ENCODE measurements at places on chromosomes 4 and X. TPM values are rescaled to one million over a fixed set of nuclear protein-coding genes. Genes with fewer than 3 reads are reported as not detected.

CXorf66 gene
- total RNA-seq = not detected

- no peak for DNase-seq
Observed at GRCh38 chrX:142089193-142089592, 115.9 kb downstream of the MAGEC2 start.

DNA sequence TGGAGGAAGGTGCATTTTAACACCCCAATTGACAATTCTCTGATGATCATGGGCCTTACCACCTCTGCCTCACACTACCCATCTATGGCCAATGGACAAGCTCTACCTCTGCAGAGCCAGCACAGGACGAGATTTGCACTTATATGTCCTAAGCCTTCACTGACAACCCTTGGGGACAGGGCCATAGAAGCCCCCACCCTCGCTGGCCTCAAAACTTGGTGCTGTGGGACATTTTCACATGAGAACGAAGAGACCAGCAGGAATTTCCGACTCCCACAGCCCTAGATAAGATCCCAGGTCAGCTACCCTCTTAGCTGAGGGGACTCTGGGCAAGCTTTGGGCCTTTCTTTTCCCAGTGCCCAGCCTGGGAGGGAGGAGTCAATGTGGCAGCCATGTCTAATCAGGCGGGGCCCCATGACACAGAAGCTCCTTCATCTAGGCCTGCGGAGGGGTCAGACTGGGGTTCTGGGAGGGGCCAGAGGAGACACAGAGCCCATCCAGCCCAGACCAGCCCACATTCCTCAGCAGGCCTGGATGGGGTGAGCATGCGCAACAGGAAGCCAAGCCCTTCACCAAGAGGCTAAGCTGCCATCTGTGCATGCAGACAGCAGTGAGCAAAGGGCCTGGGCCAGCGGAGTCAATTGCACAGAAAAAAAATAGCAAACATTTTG is 12.1 kb downstream of the PJA1 start:
- DNase-seq = no peak

- DNase-seq = no peak
Observed at GRCh38 chr4:151690164-151690870, 70.5 kb downstream of the GATB start.

WAS gene
- 118 TPM for total RNA-seq

SNCA gene
- total RNA-seq = 0.33 TPM

GRCh38 chrX:15194146-15194545 is 75.7 kb downstream of the ASB9 start:
- DNase-seq = no peak

DNA sequence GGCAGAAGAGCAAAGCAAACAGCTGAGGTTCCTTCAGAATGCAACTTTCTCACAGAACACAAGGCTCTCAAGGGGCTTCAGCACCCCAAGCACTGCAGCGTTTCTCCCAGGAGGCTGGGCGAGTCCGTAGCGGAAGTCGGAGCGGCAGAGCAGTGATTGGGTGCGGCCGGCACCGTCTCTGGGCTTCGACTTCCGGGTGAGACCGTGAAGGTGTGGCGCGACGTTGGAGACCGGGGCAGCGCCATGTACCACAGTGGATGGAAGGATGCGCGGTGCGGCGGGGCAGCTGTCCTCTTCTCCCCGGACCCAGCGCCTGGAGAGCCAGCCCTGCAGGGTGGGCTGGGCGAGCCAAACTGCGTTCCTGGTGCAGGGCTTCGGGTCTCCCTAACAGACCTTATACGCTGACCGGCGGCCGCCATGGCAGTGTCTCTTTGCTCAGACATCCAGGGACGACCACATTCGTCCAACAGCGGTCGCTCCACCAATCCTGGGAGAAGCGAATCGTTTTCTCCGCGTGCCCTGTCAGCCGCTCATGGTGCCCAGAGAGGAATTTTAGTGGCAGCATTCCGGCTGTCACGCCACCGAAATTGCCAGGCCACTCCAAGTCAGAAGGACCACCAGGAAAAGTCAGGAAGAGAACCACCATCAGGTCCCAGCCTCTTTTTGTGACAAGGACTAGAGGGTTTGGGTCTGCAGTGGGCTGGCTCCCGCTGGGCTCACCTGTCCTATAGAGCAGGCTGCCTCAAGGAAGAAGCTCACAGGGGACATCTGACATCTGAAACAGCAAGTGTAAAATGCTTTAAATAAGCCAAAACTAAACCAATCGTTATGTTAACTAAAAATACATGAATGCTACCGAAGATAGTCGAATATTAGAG is 20.5 kb downstream of the TRIM61 start:
- peak; percentile 75 for DNase-seq

DNA sequence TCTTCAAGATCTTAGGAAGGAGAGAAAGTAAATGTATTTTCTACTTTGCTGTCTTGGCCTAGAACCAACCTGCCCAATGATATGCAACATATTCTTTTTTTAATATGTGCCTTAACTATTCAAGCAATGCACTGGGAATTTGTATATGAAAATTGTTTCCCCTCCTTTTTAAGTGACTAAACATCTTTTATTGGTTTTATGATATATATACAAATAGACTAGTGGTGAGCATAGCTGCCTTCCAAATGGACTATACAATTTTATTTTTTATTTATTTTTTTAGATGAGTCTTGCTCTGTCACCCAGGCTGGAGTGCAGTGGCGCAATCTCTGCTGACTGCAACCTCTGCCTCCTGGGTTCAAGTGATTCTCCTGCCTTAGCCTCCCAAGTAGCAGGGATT is 10.3 kb downstream of the NOCT start:
- no peak for DNase-seq

CYLC1 gene
- not detected for total RNA-seq

ZCCHC18 gene
- total RNA-seq = 2.7 TPM

COL4A6 gene
- not detected for total RNA-seq

DNA sequence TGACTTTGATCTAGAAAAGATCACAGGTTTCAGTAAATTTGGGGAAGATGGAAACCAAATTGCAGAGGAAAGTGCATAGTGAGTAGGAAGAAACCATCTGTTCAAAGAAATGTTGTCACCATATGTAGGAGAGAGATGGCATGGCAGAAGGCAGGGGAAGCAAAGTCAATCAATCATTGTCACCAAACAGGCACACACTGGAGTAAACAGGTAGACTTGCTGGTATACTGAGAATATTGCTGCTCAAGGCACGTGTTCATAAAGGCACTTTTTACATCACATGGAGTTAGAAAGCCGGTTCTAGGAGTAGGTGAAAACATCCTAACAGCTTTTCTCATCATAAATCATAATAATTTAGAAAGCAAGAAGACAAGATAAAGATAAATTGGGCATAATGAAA is 550.5 kb upstream of the FAT1 start:
- DNase-seq = no peak

DNA sequence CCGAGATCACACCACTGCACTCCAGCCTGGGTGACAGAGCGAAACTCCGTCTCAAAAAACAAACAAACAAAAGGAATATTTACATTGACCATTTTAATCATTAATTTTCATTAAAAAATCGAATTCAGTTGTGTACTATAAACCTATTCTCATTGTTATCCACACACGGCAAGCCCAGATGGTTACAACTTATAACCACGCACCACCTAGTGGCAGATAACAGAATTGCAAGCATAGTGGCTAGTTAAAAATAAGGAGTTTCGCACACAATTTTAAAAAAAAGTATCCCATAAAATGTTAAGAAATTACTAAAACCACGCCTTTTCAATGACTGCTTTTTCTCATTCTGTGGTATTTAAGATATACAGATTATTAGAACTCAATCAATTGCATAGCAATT is 25.4 kb downstream of the MBNL3 start:
- no peak for DNase-seq

DNA sequence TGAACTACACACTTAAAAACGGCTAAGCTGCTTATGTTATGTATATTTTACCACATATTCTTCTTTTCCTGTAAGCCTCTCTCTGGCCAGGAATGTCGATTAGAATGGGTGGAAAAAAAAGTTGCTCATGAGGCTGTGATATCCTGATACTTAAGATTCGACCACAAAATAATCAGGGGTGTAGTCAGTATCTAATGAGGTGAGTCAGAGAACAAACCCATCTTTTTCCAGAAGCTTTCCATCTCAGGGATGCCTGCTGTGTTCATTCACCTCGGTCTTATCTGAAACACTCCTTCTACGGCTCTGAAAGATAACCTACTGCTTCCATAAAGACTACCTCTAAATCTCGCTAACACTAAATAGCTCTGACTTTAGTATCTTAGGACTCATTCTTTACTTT is 142.7 kb upstream of the MAP3K15 start:
- DNase-seq = no peak

GRCh38 chr4:126611900-126612299 is 1020.9 kb upstream of the INTU start:
- no peak for DNase-seq

CSN1S1 gene
- not detected for total RNA-seq

BLOC1S4 gene
- 36.6 TPM for total RNA-seq

ZNF157 gene
- 0.89 TPM for total RNA-seq

DNA sequence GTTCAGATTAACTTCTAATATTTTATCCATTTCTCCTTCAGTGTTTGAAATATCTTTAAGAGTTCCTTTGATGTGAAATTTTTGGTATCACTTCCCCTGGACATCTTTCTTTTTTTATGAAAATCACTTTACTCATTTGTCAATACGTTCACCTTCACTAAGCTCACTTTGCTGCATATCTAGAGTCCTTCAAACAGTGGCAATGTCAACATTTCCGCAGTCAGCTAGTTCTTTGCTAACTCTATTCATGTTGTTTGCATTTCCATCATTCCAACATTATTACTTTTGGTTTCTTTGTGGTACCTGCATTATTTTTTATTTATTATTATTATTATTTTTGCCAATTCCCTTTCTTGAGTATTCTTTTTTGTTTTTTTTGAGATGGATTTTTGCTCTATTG is 203.0 kb downstream of the GPAT3 start:
- DNase-seq = no peak

DNA sequence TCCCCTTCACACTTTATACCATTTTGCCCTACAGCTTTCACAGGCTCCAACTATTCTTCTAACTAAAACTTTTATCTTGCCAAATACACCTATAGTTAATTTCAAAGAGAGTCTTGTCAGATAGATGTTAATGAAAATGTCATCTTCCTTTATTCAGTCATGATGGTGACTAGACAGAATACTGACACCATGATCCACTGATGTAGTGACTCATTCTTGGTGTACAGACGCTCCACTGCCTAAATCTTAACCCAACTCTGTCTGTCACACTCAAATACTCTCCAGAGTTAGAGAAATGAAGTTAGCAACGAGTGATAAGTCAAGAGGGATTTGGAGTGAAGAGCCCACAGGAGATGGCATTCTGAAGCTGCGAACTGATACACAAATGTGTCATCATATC is 32.1 kb upstream of the HDAC8 start:
- DNase-seq = no peak

DNA sequence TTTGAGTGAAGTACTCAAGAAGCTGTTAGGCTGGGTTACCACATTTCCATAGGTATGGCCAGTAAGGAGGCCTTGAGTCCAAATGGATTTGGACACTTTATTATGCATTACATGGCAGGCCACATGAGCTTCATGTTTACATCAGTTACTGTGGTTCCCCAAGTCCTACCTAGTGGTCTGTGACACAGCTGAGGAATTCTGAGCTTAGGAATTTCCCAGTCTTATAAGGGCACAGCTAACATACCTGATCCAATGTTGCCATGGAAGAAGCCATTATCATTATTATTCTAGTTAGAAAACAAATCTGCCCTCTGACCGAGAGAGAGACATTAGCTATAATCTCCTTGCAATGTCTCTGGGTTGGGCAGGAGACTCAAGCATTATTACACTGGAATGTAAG is 174.4 kb upstream of the NUDT10 start:
- DNase-seq = no peak

- DNase-seq = no peak
Observed at GRCh38 chrX:127578395-127578794, 473.8 kb downstream of the ACTRT1 start.

DNA sequence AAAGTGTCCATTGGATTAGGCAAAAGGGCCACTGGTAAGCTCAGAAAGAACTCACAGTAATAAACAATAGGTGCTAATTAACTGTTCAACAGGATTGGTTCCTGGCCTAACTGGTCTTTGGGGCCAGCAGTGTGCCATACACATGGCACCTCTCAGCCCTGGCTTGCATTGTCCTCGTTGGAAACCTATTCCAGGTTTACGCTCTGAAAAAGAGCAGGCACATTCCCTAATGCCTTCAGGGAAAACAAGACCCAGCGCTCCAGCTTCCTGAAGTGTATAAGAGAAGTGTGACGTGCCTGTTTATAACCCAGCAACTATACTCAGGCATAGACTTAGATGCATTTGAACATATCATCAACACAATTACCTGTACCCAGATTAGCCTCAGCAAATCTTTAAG is 51.9 kb upstream of the RBM47 start:
- no peak for DNase-seq

DNA sequence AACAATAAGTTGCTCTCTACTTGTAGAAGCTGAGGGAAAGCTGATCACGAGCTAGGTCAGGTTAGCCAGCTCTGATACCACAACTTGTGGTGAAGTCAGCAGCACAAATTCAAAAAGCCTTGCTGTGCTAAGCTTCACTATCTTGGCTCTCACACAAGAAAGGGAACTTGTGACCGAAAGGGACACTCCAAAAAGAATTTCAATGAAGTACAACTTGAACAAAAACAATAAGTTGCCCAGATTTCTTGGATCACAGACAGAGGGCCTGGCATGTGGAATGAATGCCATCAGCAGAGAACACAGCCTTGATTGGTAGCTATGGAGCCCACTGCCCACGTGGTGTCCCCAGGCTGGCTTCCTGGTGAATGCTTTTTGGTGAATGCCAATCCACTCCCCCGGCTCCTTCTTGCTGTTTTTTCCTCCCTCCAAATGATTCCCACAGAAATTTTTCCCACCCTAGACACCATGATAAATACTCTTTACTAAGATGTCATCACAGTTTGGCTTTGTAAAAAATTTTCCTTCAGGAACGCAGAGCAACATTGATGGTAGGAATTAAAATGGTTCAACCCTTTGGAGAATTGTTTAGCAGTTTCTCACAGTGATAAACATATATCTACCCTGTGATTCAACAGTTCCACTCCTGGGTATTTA is 82.6 kb downstream of the ANXA3 start:
- no peak for DNase-seq

DNA sequence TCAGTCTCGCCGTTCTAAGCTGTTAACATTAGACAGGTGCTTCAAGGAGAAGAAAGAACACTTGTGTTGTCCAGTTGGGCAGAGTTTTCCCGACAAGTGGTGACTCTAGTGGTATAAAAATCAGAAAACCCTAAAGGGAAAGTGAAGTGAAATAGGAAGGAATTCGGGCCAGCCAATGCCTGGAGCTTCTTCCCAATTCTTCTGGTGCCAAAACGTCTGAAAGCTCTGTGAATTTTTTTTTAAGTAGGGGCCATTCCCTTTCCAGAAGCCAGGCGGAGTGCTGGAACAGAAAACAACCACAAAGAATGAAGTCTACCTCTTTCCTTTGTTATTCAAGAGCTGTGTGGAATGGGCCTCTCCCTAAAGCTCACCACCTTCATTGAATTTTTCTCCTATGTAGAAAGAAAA is 43.1 kb upstream of the PPARGC1A start:
- no peak for DNase-seq

TAPT1 gene
- total RNA-seq = 74.8 TPM

- DNase-seq = no peak
Observed at GRCh38 chr4:158805635-158806471, 37.0 kb downstream of the FNIP2 start.

- no peak for DNase-seq
Observed at GRCh38 chr4:157127571-157127970, 51.6 kb downstream of the GLRB start.

ZRSR2 gene
- total RNA-seq = 18.5 TPM
